ENCODE measurements at places on chromosomes 6 and 20. TPM values are rescaled to one million over a fixed set of nuclear protein-coding genes. Genes with fewer than 3 reads are reported as not detected.

- DNase-seq: no peak
Measured at GRCh38 chr20:30286157-30286556, 971.3 kb upstream of the DEFB115 start.

DNA sequence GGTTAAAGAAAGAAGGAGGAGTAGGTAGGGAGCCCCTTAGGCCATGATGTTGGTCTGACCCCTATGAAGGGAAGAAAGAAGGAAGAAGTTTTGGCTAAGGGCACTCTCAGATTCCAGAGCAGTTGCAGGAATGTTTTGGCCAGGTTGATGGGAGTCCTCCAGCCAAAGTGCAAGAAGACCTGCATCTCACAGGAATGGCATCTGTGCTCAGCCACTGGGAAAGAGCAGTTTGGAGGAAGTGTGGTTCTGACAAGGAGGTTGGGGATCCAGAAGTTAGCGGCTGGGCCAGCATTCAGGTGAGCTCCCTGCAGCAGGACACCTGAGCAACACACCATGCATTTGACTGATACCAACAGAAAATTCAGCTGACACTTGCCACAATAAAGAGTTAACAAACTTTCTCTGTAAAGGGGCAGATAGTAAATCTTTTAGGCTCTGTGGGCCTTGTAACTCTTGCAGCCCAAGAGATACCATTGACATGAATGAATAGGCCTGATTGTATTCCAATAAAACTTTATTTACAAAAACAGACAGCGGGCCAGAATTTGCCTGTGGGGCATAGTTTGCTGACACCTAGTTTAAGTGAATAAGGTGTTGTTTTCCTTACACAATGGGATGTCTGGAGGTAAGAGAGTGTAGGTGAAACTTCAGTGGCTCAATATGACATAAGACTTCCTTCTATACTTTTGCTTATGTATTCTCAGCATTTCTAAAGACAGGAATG, 71.0 kb downstream of the EDN1 start:
- no peak for DNase-seq

- DNase-seq: peak; percentile 6
Measured at GRCh38 chr20:62734881-62735280, 26.2 kb downstream of the NTSR1 start.

DNA sequence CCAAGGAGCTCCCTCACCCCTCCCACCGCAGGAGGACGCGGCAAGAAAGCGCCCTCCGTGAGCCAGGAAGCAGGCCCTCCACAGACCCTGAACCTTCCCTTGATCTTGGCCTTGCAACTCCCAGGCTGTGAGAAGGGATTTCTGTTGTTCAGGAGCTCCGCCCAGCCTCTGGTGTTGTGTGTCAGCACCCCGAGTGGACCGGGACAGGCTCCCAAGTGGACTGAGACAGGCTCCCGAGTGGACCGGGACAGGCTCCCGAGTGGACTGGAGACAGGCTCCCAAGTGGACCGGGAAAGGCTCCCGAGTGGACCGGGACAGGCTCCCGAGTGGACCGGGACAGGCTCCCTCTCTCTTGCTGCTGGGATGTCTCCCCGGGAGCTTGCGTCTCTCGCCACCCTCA, 9.3 kb upstream of the NTSR1 start:
- no peak for DNase-seq

- DNase-seq: peak; percentile 80
Measured at GRCh38 chr20:1764136-1765033, 106.8 kb upstream of the SIRPG start.

DNA sequence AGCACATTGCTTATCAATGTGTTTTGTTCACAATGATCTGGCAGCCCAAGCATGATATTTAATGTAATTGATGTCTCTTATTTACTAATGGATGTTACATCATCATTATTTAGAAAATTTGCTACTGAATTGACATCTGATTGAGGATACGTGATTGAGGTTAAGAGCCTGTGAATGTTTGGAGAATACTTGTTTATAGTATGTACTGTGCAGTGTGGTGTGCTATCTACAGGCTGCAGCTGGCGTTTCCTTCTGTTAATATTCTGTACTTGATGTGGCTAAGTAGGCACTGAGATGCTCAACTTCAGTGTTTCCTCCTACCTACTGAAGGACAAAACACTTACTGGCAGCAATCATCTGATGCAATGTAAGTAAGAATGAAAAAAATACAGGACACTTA, 709.6 kb upstream of the FLRT3 start:
- DNase-seq: no peak

DNA sequence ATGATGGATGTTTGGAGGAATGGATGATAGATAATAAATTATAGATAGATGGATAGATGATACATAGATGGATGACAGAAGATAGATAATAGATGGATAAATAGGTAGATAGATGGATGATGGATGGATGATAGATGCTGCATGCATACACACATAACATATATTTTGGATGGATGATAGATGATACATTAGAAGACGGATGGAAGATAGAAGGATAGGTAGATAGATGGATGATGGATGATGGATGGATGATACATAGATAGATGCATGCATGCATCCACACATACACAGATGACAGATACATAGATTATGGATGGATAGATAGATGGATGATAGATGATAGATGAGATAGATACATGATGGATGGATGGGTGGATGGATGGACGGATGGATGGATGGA, 387.8 kb downstream of the TAF4 start:
- DNase-seq: no peak

DNA sequence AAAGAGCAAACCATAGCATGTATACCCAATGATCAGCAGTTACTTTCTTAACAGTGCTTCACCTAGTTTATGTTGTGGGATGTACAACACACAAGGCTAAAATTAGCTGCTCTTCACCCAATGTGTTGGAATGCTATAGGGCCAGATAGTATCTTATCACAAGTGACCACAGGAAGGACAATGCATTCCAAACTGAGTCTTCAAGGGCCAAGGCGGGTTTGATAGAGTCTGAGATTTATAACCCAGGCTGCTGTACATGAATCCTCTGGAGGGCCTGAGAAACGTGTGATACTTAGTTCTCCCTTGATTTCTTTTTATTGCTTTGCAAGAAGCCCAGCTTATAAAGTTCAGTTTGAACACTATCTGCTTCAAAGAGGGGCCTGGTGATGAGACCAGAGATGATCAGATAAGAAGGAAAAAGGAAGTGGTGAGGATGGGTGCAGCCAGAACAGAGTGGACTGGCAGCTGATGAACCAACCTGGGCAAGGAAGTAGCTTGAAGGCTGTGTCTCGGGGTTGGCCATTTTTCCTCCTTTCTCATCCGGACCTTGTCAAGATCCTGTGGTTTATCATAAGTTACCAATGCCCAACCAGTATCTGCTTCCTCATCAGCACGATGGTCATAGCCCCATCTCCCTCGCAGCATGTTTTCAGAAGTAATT, 62.2 kb upstream of the BMP2 start:
- no peak for DNase-seq

DNA sequence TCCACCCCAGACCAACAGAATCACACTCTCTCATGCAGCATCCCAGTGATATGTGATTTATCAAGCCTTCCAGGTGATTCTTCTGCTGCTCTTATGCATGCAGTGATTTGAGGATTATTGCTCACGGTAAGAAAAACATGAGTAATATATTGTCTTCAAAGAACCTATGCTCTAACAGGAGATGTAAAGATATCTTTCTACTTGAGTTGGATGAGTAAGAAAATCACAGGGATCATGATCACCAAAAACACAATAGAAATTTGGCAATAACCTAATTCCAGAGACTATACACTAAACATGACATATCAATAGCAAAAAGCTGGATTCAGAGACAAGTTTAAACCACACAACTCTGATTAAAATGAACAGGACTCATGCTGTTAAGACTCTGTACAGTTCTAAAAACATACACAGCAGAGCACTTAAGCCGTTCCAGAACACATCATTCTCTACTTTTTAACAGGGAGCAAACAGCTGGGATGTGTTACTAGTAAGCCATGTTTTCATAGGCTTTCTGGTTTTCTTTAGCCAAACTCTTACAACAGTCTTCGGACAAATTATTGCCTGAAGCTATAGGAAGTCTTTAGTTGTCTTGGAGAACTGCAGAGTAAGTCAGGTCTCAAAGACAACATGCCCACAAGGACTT, 568.6 kb downstream of the HAO1 start:
- DNase-seq: no peak

DNA sequence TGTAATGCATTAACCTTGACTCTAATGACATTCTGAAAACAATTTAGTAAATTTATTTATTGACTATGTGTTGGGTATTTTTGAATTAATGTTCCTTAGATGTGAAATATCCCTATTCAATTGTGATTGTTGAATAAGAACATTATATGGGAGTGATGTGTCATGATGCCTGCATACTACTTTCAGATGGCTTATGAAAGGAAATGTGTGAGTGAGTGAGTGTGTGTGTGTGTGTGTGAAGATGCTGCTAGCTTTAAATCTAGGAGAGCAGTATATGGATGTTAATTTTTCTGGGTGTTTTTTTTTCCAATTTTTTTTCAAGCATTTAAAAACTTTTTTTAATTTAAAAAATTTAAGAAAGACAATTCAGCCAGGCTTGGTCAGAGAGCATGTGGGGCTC, 32.5 kb upstream of the NT5E start:
- DNase-seq: no peak

DNA sequence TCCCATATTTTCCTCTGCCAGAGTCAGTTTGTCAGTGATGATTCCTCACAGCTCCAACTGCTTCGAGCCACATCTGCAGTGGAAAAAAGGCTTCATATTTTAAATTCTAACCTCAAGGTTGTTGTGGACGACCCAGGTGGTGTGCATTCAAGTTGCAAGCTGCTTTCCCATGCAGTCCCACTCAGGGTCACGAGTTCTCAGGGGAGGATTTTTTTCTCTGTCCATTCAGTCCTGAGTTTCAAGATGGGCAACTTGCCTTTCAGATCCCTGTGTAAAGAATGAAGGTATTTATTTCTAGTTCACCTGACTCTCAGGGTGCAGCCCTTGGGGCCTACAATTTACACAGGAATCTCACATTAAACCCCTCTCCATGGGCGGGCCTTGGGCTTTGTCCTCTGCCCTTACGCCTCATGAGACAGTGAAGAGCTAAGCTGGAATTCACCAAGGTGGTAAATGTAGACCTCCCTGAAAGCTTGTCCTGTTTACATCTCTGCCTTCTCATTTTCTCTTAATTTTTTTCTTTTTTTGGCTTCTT, 65.9 kb downstream of the TPD52L1 start:
- DNase-seq: no peak

GRCh38 chr6:108203189-108204112, 37.6 kb downstream of the NR2E1 start:
- no peak for DNase-seq

GRCh38 chr6:107757910-107758309, 66.2 kb downstream of the SCML4 start:
- no peak for DNase-seq

- DNase-seq: no peak
Measured at GRCh38 chr6:160450849-160451248, 102.7 kb downstream of the SLC22A3 start.

DNA sequence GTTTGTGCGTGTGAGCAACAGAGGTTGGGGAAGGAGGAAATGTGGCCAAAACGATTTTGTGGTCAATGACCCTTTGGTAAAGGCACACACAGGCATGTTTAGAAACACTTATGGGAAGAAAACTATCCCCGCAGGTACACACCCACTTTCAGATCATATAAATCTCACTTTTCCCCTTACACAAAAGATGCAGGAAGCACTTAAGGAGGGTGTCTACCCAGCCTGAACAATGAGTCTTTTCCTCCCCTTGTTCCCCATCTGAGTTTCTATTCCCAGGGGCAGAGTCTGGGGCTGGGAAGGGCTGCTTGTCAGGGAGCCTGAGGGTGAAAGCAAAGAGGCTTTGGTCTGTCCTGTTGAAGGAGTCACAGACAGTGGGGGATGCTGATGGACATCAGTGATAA, 193.2 kb upstream of the SALL4 start:
- DNase-seq: no peak

DNA sequence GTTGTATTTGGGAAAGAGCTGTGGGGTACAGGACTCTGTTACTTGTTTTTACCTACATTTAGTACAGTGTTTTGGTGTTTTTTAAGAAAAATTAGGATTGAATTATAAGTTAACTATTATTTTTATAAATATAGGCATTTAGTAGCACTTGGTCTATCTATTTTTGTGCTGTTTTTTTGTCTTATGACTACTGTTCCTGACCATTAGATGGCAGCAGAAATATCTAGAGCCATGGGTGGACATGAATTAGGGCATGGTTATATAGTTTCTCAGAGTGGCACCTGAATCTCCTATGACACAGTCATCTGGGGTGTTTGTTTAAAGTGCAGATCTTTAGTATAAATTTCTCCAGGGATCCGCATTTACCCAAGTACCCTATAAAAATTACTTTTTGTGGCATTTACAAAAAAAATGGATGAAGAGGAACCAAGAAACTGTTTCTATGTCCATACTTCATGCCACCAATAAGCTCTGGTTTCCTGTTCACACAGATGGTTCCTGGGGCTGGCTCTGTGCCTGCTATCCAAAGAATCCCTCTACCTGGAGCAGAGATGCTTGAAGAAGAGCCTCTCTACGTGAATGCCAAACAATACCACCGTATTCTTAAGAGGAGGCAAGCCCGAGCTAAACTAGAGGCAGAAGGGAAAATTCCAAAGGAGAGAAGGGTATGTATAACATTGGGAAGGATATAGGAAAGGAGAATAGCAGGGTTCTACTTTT, 19.8 kb downstream of the NFYA start:
- no peak for DNase-seq

DNA sequence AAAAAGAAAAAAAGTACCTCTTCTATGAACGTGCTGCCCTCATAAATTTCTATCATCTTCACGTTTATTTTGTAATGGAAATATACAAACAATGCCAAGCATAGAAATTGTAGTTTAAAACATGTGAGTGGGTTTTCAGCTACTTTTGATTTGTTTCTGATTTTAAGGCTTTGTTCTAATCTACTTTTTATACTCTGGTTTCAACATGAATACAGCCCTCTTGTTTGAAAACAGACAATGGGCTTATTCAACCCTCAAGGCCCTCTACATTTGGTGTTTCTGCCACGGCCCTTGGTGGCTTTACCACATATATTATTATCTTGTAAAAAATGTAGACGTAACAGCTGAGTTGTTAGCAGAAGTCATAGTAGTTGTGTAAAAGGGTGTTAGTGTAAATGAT, 153.9 kb downstream of the SOX4 start:
- no peak for DNase-seq

- DNase-seq: no peak
Measured at GRCh38 chr6:147724454-147724853, 216.0 kb downstream of the SAMD5 start.

Gene HDGFL1
- total RNA-seq: not detected

Gene SSTR4
- not detected for total RNA-seq

Gene UBE2V1
- total RNA-seq: 23.7 TPM

Gene LRRC73
- not detected for total RNA-seq

Gene PTPRK
- 88.0 TPM for total RNA-seq

Gene SRMS
- not detected for total RNA-seq

Gene TNFRSF6B
- total RNA-seq: 4.2 TPM

Gene LTB
- total RNA-seq: 7.6 TPM

Gene SLC35D3
- total RNA-seq: not detected

Gene OR2J3
- total RNA-seq: not detected

Gene DLL1
- total RNA-seq: 17.0 TPM

Gene RBPJL
- total RNA-seq: not detected

Gene GGTLC1
- total RNA-seq: not detected
